ENCODE measurements at places on chromosomes 2 and 18. TPM values are rescaled to one million over a fixed set of nuclear protein-coding genes. Genes with fewer than 3 reads are reported as not detected.

GRCh38 chr2:15577071-15577735 lies 14.5 kb upstream of the DDX1 start:
- peak; percentile 87 for DNase-seq

DNA sequence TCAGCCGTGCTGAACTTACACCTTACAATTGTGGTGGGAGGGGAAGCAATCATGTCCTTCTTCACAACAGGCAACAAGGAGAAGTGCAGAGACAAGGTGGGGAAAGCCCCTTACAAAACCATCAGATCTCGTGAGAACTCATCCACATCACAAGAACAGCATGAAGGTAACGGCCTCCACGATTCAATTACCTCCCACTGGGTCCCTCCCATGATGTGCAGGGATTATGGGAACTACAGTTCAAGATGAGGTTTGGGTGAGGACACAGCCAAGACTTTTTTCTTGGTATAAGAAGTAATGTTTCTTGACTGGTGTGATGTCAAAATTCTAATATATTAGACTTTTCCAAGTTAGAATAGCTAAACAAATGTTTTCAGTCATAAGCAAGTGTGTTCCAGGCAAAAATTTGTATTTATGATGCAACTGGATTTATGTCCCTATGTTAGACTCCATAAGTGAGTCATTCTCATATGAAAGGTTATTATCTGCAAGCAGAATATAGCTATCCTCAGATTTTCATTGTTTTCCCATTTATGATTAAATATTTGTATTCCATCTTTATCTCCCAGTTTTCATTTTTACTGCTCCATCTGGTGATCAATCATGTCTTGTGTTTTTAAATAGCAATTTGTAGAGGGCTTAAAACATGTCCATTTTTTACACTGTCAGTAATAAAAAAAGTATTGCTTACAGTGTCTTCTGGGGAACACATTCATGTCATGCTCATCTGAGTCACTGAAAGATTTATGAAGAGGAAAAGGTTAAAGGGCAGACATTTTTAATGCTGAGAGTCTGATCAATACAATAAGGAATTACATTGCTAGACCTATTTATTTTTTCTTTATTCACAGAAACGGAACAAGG lies 995.2 kb upstream of the CDH2 start:
- DNase-seq = no peak

DNA sequence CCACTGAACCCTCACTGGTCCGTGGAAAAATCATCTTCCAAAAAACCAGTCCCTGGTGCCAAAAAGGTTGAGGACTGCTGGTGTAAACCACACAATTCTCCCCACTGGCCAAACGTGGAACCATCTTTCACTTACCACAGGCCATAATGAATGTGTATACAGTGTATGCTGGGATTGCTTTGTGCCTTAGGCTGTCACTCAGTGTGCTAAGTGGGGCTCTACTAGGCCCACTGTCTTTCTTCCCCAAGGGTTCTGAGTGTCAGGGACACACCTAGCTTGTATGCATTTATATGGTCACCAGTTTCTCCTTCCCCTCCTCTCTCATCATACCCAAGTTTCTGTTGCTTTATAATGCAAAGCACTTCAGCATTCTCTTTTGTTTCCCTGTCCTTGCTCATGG lies 27.2 kb downstream of the SCYGR8 start:
- DNase-seq = no peak

- no peak for DNase-seq
Measured at GRCh38 chr2:228703152-228703551, 521.7 kb upstream of the SPHKAP start.

GRCh38 chr18:56083523-56084287 lies 495.7 kb upstream of the TCF4 start:
- DNase-seq = no peak

DNA sequence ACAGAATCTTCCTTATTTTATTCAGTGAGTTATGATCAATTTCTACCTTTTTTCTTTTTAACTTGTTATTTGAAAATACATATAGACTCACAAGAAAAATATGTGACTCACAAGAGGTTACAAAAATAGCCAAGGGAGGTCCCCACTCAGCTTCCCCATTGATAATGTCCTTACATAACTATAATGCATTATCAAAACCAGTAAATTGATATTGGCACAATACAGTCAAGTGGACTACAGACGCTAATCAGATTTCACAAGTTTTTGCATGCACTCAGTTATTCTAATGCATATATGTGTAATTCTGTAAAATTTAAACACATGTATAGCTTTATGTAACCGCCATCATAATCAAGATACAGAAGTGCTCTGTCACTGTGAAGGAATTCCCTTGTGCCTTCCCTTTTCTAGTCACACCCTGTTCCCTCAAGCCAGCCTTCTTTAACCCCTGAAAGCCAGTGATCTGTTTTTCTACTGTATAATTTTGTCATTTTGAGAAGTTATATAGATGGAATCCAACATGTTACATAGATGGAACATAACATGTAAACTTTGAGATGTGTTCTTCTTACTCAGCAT lies 118.4 kb downstream of the ALMS1 start:
- no peak for DNase-seq

GRCh38 chr18:45852631-45853030 lies 27.2 kb downstream of the SIGLEC15 start:
- DNase-seq = no peak

- peak; percentile 64 for DNase-seq
Measured at GRCh38 chr18:34493099-34493544, 217.0 kb upstream of the DTNA start.

Gene RUFY4
- not detected for total RNA-seq

- no peak for DNase-seq
Measured at GRCh38 chr18:76212960-76213359, 282.1 kb downstream of the ZNF516 start.

Gene MC2R
- not detected for total RNA-seq

DNA sequence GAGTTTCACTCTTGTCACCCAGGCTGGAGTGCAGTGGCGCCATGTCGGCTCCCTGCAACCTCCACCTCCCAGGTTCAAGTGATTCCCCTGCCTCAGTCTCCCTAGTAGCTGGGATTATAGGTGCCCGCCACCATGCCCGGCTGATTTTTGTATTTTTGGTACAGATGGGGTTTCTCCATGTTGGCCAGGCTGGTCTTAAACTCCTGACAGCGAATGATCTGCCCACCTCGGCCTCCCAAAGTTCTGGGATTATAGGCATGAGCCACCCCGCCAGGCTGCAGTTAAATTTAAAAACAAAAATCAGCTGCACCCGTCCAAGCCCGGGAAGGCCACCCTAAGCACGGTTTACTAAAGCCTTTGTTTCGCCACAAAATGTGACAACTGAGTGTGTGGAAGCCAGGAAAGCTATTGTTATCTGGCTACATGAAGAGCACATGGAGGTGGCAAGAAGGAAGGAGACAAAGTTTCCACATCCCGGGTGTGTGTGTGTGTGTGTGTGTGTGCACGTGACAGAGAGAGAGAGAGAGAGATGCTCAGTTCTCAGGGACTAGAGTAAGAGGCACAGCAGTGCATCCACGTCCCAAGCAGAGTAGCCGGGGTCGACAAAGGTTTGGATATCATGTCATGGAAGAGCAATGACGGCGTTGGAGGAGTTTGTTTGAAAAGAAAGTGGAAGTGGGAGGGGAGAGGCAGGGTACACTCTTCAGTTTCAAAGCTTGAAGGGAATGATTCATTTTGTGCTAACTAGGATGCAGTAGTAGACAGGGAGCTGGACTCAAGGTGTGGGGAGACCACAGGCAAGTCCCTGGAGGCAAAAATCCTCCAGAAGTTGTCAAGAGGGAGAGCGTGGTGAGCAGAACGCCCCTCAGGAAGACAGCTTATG lies 20.1 kb downstream of the INPP5D start:
- DNase-seq = no peak

Gene IL1R2
- not detected for total RNA-seq

GRCh38 chr2:8368463-8368862 lies 313.4 kb upstream of the ID2 start:
- DNase-seq = no peak

- peak; percentile 77 for DNase-seq
Measured at GRCh38 chr2:226115102-226115831, 684.4 kb downstream of the IRS1 start.

DNA sequence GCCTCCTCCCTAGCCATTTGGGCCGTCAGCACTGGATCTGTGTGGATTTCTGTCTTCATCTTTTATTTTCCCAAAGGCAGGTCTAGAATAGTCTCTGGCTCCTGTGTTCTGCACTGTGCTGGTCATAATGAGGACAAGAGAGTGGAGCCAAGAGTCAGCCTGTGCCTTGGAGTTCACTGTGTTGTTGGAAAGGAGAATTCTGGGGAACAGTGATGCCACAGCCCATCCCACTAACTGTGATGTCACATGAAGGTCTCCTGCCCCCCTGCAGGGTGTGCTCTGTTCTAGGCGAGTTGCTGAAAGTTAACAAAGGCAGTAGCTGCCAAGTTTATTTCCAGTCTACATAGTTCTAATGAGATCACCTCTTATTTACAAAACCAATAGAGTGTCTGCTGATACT lies 248.5 kb downstream of the TPGS2 start:
- peak; percentile 24 for DNase-seq

DNA sequence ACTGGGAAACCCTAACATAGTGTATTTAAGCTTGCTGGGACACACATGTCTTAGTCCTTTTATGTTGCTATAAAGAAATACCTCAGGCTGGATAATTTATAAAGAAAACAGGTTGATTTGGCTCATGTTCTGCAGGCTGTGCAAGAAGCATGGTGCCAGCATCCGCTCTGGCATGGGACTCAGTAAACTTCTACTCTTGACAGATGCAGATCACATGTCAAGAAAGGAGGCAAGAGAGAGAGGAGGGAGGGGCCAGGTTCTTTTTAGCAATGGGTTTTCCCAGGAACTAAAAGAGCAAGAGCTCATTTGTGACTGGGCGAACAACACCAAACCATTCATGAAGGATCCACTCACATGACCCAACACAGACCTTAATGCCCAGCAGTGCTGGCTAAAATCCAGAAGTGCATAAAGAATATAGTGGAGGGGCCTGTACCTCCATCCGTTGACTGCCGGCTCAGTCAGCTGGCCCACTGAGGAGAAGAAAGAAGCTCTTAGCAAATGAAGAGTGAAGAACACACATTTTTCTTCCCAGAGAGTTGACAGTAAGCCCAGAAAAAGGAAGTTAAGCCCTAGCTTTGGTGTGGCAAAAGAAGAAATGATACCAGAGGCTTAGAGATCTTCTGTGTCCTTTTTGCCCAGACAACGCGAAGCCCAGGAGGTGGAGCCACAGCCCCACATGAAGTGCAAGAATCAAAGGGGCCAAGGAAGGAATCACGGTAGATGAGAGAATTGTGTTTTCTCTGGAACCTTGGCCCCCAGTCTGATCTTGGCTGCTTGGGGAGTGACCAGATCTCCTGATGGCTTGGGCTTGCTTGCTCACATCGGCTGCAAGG lies 183.5 kb upstream of the FAM98A start:
- no peak for DNase-seq

- no peak for DNase-seq
Measured at GRCh38 chr2:70832386-70832785, 3.2 kb downstream of the CD207 start.

DNA sequence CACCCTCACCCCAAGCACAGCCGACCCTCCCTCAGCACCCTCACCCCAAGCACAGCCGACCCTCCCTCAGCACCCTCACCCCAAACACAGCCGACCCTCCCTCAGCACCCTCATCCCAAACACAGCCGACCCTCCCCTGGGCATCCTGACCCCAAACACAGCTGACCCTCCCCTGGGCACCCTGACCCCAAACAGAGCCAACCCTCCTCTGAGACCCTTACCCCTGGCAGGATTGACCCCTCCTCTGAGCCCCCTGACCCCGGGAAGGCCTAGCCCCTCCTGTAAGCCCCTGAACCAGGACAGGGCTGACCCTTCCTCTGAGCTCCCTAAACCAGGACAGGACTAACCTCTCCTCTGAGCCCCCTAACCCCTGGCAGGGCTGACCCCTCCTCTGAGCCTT lies 84.4 kb upstream of the RAB6C start:
- no peak for DNase-seq

Gene SOWAHC
- total RNA-seq = 3.2 TPM

Gene SPR
- 27.0 TPM for total RNA-seq

DNA sequence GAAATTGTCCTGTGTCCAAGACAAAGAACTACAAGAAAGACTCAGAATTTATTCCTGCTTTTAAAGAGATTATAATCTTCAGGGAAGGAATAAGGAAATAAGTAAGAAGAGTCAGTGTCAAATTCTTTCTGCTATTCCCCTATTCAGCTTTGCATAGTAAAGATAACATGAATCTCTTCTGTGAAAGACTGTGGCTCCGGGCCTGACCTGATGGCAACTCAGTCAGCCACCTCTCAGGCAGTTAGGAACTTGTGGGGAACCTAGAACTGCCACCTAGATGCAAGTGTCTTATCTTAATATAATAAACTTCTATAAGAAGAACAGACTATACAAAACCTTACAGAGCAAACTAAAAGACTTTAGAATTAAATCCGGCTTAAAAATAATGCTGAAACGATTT lies 382.0 kb downstream of the RAD51AP2 start:
- DNase-seq = no peak
